ENCODE measurements at places on chromosomes 3 and 15.

DNA sequence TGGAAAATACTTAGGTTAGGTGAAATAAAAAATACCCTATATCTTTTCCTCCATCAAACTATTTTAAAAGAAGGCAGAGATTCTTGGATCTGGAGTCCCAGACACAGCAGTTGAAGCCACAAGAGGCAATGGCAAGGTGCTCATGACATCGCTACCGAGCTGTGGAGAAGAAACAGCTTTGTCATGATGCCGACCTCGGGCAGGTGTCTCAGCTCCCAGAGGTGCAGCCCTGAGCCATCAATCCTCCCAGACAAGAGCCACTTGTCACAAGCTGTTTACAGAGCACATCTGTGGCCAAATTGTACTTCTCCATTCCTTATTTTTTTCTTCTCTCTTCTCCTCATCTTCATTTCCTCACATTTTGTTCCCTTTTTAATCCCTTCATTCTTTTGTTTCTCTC is 50.8 kb downstream of the GPR176 start:
- no peak for DNase-seq

- DNase-seq: no peak
These were observed 6.8 kb upstream of the AMOTL2 start for GRCh38 chr3:134381076-134381475.

GRCh38 chr3:61936344-61936937 is 375.1 kb downstream of the PTPRG start:
- no peak for DNase-seq

GRCh38 chr3:53570709-53571108 is 76.3 kb downstream of the CACNA1D start:
- no peak for DNase-seq

DNA sequence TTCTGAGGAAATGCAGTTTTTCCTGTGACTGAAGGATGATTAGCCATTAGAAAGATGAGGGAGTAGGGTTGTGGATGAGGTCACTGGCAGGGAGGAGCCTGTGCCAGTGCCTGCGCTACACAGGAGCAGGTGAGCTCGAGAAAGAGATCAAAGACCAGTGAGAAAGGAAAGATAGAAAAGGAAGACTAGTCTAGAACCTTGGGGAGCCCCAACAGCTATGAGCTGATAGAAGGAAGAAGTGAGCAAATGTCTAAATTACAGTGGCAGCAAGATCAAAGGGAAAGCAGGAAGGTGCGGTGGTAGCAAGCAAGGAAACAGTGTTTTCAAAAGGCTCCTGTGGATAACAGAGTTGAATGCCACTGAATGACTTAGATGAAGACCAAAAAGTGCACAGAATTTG is 39.6 kb downstream of the LNP1 start:
- no peak for DNase-seq

DNA sequence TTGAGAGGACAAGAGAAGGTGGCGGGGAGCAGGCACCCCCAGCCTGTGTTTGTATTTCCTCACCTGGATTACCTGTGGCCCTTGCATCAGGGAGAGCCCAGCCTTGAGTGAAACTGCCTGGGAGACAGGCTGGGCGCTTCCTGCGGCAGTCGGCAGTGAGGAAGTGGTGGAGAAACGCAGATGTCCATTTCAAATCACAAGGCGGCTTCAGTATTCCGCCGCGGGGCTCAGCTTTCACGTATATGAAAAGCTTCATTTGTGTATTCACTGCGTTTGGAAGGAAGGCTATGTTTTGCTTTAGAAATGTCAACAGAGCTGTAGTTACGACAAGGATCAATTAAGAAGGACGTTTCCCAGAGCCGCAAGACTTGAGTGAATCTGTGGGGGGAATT is 167.4 kb upstream of the CTDSPL start:
- no peak for DNase-seq

GRCh38 chr3:58307639-58308215 is 1.4 kb downstream of the HTD2 start:
- DNase-seq: no peak

DNA sequence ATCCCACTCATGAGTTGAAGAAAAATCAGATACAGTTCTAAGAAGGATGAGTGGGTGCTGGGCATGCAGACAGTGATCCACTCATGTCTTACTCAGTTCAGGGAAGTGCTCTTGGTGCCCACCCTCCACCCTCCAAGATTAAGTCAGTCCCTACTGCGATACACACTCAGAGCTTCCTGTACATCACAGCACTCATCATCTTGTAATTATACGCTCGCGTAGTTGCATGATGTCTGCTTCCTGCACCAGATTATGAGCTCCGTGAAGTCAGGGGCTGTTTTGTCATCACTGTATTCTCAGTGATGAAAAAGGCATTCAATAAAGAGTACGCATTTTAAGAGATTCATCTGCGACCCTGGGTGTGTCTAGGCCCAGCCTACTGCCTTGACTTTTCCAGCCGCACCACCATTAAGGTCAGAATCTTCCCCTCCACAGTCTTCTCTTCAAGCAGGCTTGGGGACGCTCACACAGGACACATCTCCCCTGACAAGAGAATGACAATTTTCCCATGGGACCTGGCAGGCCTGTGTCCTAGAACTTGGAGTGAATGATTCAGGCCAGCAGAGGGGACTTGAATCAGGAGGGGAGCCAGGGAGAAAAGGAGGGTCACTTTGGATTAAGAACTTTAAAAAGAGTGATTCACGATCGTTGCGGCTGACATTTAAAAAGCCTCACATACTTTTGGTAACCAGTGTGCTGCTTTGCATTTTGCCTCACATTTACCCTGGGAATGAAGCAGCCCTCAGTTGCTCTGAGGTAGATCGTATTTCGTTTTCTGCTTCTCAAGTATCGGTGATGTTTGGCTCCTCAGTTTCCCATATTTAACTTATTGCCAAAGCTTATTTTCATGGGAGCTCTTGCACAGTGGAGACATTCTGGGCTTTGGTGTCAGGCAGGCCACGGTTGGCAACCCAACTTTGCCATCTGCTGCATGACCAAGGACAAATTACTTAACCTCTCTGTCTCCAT is 7.9 kb upstream of the PDE8A start:
- no peak for DNase-seq

DNA sequence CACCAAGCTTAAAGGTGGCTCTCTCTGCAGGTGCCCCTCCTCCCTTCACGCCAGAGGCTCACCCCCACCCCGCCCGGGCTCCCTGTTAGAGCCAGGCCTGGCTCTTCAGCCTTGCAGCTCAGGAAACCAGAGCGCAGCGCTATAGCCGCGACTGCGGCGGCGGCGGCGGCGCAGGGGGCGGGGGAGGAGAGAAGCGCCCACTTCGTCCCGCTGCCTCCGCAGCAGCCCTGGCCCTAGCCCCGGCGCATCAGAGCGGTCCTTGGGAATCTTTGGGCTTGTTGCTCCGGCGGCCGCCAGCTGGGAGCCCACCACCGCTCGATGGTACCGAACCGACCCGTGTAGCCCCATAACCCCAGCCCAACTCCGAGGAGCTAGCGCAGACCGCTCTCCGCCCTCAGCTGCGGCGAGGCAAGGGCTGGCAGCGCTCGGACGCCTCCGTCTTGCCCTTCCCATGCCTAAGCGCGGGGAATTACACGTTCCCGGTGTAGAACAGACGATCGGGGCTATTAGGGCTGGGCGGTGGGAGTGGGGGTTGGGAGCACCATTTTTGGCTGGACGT is 1.2 kb downstream of the RASGRF1 start:
- DNase-seq: no peak

DNA sequence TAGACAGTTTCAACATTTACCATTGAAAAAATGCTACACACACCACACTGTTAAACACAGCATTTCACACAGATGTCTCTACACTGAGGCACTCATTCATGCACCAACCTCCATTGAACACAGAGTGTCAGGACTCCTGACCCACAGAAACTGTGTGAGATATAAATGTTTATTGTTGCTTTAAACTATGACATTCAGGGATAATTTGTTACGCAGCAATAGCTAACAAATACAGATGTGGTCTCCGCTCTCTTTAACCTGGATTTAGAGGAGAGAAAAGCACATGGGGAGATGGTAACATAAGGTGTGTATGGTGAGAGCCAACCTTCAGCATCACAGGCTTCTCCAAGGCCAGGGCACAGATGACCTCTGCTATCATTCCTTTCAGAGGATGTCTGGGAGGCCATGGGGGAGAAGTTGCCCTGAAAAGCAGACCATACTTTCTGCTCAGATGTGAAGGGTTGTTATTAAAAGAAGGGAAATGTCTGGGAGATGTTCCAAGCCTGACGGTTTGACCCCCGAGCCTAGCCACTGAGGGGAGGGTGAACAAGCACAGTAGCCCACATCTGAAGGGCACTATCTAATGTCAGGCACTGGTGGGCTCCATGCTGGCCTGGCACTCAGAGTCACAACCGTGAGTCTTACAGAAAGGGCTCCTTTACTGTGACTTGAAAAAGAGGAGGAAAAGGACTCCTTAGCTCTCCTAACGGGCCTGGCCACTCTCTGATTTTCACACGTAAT is 284.5 kb upstream of the TLE3 start:
- DNase-seq: no peak

- no peak for DNase-seq
These were observed 2.3 kb downstream of the ITPR1 start for GRCh38 chr3:4495294-4496086.

- no peak for DNase-seq
These were observed 128.4 kb downstream of the FAM174B start for GRCh38 chr15:92527197-92527596.

GRCh38 chr3:110575702-110576101 is 495.9 kb upstream of the NECTIN3 start:
- DNase-seq: no peak

GRCh38 chr3:159239059-159239458 is 437.2 kb downstream of the MFSD1 start:
- DNase-seq: no peak

- DNase-seq: no peak
These were observed 26.6 kb downstream of the CGGBP1 start for GRCh38 chr3:88032245-88032644.

GRCh38 chr3:139557041-139557440 is 17.5 kb upstream of the RBP1 start:
- DNase-seq: no peak

GRCh38 chr3:49017971-49018706 is at the start of gene DALRD3:
TSS of gene DALRD3 (minus strand) at chr3:49018580. CDS start at chr3:49018564, 16 bp downstream.
- peak; percentile 26 for DNase-seq

- DNase-seq: no peak
These were observed 211.8 kb downstream of the CHST2 start for GRCh38 chr3:143331350-143331749.

- no peak for DNase-seq
These were observed 125.3 kb upstream of the BNIP2 start for GRCh38 chr15:59814409-59814808.

- no peak for DNase-seq
These were observed 32.1 kb upstream of the AP4E1 start for GRCh38 chr15:50876260-50876988.

DNA sequence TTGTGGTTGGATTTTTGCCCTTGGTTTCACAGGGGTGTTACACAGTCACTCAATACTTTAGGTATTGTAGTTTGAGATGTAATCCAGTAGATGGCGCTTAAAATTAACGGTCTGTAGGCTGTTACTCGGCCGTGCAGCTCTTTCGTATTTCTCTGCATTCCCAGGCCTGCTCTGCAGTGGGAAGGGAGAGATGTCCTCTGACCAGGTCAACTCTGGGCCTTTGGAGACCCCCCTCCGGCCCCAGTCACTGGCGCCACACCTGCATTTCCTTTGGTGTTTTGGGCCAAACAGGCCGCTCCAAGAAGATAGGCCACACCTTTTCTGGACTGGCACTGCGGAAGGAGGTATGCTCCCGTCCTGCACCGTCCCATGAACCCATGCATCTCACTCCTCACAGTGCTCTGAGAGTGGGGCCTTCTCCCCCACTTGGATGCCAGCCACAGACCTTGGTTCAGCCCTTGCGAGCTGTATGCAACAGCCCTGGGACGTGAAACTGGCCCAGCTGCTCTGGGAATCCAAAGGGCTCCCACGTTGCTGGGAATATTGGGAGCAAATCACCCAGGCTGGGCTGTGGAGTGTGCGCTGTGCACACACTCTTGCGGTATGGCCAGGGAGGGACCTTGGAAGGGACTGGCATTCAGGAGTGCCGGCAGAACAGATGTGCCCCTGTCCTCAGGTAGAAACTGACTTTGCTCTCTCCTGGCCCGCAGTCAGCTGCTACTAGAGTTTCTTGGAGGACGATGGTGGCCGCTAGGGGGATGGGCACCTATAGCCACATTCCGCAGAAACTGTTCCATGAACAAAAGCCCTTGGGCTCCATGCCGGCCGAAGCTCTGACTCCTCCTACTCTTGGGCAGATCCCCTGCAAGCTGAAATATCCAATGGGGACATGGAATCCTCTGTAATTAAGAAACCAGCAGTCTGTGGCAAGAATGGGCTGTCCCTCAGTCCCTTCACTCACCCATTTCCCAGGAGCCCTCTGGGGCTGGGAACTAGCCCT is 410.5 kb upstream of the CADM2 start:
- no peak for DNase-seq

DNA sequence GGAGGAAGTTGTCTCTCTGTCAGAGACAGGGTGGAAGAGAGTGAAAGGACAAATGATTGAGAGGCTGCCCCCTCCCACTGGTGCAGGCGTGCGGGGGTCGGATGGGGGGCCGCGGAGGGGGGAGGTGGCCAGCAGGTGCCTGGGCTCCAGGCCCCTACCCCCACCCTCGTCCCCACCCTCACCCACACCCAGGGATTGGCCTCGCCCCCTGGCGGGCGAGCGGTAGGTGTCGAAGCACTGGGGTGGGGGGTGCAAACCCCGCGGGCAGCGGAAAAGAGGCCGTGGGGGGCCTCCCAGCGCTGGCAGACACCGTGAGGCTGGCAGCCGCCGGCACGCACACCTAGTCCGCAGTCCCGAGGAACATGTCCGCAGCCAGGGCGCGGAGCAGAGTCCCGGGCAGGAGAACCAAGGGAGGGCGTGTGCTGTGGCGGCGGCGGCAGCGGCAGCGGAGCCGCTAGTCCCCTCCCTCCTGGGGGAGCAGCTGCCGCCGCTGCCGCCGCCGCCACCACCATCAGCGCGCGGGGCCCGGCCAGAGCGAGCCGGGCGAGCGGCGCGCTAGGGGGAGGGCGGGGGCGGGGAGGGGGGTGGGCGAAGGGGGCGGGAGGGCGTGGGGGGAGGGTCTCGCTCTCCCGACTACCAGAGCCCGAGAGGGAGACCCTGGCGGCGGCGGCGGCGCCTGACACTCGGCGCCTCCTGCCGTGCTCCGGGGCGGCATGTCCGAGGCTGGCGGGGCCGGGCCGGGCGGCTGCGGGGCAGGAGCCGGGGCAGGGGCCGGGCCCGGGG is at the start of gene KAT2B:
Gene KAT2B, plus strand, starts transcription at position 682 of the 783 bp plus-strand sequence. Its CDS starts 32 bp downstream, at position 714.
- DNase-seq: peak; percentile 74

DNA sequence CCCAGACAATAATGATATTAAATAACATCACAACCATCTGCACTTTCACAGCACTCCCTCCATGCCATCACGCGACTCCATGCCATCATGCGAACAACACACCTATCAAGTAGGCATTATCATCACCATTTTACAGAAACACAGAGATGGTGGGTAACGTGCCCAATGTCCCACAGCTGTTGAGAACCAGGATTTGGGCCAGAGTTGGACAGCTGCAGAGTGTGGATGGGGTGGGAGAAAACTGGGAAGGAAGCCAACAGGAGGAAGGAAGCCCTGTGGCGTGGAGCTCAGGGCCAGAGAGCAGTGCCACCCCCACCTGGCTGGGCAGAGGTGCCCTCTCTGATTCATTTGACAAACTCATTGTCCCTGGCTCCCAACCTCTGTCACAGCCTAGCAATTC is 29.0 kb downstream of the RBPMS2 start:
- DNase-seq: no peak

Data from activated T-helper 1 cell treated with Interleukin-2 at 50 U/mL for 16 hours (primary cell).